ENCODE measurements at places on chromosomes 4 and X. TPM values are rescaled to one million over a fixed set of nuclear protein-coding genes. Genes with fewer than 3 reads are reported as not detected.

The ENAM gene
- polyA plus RNA-seq = not detected

The KCTD8 gene
- 2.8 TPM for polyA plus RNA-seq

The RAB41 gene
- polyA plus RNA-seq = not detected

The UNC5C gene
- polyA plus RNA-seq = 0.16 TPM

The TKTL2 gene
- not detected for polyA plus RNA-seq

Data from GM23338 (cell line).